Hippocampal formation (tissue), 2 donors: ENCODE measurements at places on chromosomes 11 and 22.

- no peak for DNase-seq
These were observed 105.3 kb downstream of the ARFGAP2 start for GRCh38 chr11:47071341-47071740.

- DNase-seq: no peak
These were observed 162.8 kb upstream of the SNX19 start for GRCh38 chr11:131079036-131079435.

DNA sequence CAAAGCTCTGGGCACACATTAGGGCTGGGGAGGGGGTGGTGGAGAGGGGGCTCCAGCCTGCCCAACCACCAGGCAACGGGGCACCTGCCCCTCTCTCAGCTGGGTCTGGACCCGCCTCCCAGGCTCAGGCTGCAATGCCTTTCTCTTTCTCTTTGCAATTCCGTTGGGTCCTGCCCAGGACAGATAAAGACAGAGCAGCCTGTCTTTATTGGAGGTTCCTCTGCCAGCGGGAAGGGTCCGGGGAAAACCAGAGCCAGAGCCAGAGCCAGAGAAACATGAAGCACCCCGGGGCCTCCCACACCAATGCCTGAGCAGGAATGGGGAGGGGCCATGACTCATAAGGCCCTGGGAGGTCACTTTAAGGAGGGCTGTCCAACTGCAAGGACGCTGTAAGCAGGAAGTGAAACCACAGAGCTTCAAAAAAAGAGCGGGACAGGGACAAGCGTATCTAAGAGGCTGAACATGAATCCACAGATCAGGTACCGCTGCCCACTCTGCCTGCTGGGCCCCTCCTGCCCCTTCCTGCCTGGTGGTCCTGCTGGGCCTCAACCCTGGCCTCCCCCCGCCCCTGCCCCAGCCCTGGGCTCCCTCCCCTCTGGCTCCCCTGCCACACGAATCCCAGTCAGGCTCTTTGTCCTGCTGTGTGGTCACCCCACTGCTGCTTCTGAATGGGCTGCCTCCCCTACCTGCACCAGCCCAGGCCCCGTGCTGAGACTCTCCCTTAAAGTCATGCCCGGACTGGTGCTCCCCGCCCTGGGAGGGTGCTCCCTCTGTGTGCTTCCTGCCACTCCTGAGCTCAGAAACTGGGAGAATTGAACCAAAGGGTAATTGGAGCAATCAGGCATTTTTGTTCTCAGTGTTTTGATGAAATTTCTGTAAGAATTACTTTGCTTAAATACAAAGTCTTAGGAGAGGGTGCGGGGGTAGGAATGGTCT lies at the start of gene APOBEC3B:
TSS of gene APOBEC3B (plus strand) at position 356 of the 936 bp plus-strand sequence. CDS start at position 463, 107 bp downstream.
- DNase-seq: peak; percentile 39

DNA sequence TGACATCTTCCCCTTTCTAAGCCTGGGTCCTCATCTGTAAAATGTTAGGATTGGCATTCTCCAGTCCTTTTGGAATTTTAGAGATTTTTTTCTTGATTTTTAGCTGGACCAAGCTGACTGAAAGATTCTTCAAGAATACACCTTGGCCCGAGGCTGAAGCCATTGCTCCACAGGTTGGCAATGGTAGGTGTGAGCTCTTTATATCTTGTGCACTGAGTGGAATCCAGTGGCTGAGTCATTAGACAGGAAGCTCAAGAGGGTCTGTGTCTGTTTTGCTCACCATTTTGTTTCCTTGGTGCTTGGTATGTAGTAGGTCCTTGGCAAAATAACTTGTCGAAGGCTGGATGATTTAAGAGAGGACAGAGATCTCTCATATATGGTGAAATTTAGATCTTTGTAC lies 6.2 kb downstream of the EIF3L start:
- no peak for DNase-seq

DNA sequence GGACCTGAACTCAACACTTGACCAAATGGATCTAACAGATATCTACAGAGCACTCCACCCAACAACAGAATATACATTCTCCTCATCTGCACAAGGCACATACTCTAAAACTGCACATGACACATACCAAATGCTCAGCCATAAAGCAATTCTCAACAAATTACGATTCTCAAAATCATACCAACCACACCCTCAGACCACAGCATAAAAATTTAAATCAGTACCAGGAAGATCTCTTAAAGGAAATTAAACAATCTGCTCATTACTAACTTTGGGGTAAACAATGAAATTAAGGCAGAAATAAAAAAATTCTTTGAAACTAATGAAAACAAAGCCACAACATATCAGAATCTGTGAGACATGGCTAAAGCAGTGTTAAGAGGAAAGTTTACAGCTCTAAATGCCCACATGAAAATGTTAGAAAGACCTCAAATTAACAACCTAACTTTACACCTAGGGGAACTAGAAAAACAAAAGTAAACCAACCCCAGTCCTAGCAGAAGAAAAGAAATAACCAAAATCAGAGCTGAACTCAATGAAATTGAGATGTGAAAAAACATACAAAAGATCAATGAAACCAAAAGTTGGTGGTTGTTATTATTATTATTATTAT lies 37.2 kb downstream of the TMEM123 start:
- no peak for DNase-seq

- DNase-seq: no peak
These were observed 15.2 kb downstream of the ROBO4 start for GRCh38 chr11:124882339-124883071.

DNA sequence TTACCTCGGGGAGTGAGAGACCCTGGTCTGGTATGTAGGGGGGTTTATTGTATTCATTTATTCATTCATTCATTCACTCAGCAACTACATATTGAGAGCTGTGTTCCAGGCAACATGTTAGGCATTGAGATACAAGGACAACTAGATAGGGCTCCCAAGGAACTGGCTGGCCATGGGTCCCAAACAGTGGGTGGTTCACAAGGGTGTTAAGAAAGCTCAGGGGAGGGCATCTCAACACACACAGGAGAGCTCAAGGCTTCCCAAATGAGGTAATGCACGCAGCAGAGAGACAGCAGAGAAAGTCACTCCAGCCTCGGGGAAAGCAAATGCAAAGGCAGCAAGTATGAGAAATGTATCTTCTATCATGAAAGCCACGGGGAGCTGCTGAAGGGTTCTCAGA lies 51.8 kb downstream of the BTG4 start:
- DNase-seq: no peak

DNA sequence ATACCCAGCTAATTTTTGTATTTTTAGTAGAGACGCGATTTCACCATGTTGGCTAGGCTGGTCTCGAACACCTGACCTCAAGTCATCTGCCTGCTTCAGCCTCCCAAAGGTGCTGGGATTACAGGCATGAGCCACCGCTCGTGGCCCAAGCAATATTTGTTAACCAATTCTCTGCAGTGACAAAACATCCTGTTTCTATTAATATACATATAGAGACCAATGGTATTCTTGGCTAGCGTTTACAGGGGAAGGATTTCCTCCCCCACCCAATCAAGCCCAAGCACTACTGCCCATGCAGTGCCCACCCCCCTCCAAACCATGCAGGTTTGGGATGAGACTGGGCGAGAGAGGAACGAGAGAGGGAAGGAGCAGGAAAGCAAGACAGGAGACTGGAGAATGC lies 53.1 kb downstream of the APOL3 start:
- DNase-seq: no peak

- DNase-seq: no peak
These were observed 22.6 kb downstream of the USP47 start for GRCh38 chr11:11864332-11864731.

- DNase-seq: no peak
These were observed 601.0 kb upstream of the KIRREL3 start for GRCh38 chr11:127601578-127601977.

GRCh38 chr11:65185869-65186341 lies 4.2 kb downstream of the CAPN1 start:
- no peak for DNase-seq

GRCh38 chr11:115623021-115623451 lies 118.8 kb upstream of the CADM1 start:
- no peak for DNase-seq

DNA sequence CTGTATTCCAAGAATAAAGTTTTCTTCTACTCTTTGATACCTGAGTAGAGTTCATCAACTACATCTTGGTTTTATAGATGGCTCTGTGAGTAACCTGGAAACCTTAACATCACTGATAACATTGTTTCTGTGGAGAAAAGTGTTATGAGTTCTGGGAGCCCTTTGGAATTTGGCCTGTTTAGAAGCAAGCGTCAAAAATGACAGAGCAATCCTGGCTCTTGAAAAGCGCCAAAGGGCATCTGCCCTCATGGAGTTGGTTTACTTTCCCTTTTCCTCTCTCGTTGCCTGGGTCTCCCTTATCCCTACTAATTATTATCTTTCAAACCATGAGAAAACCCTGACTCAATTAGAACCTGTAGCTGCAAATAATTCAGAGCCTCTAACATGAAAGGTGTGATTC lies 140.1 kb downstream of the DBX1 start:
- DNase-seq: no peak

DNA sequence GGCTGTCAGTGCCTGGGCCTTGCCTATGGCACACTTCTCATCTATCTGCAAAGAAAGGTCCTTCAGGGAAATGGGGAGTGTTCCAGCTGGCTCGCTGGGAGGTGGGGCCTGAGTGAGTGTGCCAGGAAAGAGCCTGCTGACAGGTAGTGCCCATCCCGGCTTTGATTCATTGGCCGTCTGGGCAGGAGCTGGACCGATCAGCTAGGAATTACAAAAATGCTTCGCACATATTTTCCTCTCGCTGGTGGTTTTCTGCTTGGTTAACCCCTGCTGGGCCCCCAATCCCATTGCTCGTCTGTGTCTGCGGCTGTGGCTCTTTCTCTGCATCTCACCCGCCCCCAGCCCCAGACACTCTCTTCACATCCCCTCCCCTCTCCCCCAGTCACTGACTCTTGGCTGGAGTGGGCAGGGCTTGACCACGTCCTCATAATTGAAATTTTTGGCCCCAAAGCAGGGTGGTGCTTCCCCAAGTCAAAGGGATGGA lies 10.8 kb downstream of the LIF start:
- DNase-seq: no peak

- DNase-seq: no peak
These were observed 278.9 kb upstream of the NARS2 start for GRCh38 chr11:78853521-78853920.

GRCh38 chr11:66414120-66414934 lies 6.5 kb upstream of the NPAS4 start:
- no peak for DNase-seq

GRCh38 chr11:68117853-68118470 lies 3.2 kb downstream of the CHKA start:
- DNase-seq: no peak

GRCh38 chr22:37259540-37260029 lies 15.5 kb upstream of the RAC2 start:
- no peak for DNase-seq

DNA sequence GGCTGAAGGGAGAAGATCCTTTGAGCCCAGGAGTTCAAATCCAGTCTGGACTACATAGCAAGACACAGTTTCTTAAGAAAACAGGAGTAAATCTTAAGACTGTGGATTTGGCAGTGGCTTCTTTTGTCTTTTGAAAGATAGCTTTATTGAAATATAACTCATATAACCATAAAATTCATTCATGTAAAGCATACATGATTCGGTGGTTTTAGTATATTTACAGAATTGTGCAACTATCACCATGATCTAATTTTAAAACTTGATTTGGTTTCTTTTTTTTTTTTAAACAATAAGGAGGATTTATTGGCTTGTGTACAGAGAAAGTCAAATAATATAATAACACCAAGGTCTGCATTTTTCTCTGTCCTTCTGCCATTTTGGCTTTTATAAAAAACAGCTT lies 23.1 kb upstream of the PSMA1 start:
- no peak for DNase-seq

DNA sequence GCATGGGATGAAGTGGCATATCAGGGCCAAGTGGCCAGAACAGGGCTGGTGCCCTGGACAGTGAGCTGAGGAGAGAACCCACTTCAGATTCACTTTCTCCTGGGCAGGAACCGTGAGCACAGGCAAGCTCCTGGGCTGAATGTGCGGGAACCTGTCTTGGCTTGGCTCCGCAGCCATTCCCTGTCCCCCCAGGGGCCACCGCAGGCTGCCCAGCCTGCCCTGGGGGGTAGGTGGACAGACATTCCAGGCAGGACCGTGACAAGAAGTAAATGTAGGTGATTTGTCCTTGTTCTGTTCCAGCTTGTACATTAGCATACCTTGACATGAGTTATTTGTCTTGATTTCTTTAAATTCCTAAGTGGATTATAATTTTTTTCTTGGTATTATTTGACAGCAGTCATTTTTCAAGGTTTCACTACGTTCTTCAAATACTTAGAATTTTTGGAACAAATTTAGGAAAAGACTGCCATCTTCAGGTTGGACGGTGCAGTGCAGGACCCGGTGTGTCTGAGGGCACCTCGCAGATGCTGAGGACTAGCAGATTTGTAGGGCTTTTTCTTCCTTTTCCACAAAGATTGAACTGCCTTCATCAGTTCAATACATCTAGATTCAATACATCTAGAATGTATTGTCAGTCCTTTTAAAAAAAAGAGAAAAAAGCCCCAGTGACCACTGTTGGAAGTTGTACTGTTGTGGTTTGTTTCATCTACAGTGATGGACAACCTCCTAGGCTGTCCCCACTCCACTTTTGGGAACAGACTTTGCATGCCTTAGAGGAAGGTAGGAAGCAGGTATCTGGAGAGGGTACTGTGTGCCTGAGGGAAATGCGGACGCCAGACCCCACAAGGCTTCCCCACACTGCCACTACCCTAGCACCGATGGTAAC lies 115.1 kb upstream of the RASSF10 start:
- DNase-seq: peak; percentile 53

GRCh38 chr11:65295001-65295400 lies 19.7 kb upstream of the CDC42EP2 start:
- no peak for DNase-seq
